ENCODE measurements at places on chromosomes 6 and 20.

- peak; percentile 59 for DNase-seq
Observed at GRCh38 chr6:125314009-125314581, 12.3 kb upstream of the HDDC2 start.

- no peak for DNase-seq
Observed at GRCh38 chr6:168283686-168284025, 35.9 kb downstream of the DACT2 start.

- DNase-seq = no peak
Observed at GRCh38 chr20:57187068-57187634, 79.3 kb downstream of the BMP7 start.

GRCh38 chr20:31841928-31842327, 3.5 kb downstream of the FOXS1 start:
- DNase-seq = no peak

GRCh38 chr6:5626727-5627426, 365.6 kb downstream of the FARS2 start:
- peak; percentile 67 for DNase-seq

GRCh38 chr20:35604449-35604747, 11.2 kb upstream of the SPAG4 start:
- DNase-seq = peak; percentile 44

GRCh38 chr6:45900808-45901752, 114.6 kb downstream of the CLIC5 start:
- DNase-seq = no peak

- DNase-seq = no peak
Observed at GRCh38 chr20:11754451-11754850, 163.2 kb upstream of the BTBD3 start.

- DNase-seq = peak; percentile 6
Observed at GRCh38 chr6:143872201-143872600, 7.9 kb downstream of the ZC2HC1B start.

DNA sequence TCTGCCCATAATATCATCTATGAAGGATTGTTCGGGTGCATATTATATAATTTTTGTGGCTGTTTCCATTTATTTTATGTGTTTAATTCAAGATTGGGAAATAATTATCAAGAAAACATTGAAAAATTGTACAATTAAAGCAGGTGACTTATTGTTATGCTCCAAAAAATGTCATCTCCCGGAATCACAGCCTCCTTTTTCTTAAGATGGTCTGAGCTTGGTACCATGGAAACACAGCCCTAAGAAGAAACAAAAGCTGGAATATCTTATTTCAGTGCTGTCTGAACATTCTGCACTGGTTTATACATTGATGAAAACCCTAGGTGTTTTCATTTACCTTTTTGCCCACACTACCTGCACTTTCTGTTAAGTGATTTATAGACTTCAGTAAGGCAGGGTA, 367.2 kb downstream of the ARHGAP18 start:
- no peak for DNase-seq

DNA sequence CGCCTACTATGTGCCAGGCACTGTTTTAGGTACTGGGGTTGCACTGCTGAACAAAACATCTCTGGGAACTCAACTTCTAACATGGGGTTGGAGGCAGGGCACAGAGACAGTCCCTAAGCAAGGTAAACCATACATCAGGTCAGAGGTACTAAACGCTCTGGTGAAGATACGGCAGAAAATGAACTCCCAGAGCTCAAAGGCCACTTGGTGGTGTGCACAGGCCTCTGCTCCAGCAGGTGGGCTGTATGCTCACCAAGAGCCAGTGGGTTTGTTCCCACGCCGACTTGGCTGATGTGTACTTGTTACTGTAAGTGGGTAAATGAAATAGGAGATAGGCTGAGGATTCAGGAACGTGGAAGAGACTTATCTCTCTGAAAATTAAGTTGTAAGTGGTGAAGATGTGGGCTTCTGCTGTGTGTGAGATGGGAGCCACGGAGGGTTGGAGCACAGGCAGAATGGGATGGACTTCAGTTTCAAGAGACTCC, 133.4 kb downstream of the PREX1 start:
- DNase-seq = no peak

DNA sequence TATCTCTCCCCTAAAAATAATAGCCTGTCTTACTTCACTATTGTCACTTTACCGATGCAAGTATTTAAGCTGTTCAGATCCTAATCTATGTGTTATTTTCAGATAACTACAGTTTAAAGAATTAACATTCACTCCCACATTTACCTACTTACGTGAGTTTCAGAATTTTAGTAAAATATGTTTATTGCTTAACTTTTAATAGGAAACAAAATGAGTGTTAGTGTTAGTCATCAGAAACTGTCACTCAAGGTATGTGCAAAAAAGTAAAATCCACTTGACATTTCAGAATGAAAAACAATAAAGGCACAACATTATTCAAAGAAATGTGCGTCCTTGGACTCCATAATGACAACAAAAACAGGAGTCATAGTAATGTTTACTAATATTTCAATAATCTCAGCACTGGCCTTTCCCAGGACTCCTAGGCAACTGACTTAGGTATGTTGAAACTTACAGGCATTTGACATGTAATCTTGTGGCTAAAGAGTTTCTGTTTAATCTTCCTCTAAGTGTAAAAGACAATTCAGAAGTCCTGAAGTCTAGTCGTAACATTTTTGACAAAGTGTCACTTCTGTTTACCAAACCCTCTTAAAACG, 4.5 kb downstream of the ATXN1 start:
- DNase-seq = no peak

DNA sequence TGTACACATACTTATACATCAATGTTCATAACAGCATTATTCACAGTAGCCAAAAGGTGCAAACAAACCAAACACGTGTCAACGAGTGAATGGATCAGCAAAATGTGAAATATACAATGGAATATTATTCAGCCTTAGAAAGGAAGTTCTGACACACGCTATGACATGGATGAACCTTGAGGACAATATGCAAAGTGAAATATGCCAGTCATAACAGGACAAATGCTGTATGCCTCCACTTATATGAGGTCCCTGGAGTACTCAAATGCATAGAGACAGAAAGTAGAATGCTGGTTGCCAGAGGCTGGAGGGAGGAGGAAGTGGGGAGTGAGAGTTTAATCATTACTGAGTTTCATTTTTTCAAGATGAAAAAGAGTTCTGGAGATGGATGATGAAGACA, 37.8 kb upstream of the IGF2R start:
- peak; percentile 33 for DNase-seq

DNA sequence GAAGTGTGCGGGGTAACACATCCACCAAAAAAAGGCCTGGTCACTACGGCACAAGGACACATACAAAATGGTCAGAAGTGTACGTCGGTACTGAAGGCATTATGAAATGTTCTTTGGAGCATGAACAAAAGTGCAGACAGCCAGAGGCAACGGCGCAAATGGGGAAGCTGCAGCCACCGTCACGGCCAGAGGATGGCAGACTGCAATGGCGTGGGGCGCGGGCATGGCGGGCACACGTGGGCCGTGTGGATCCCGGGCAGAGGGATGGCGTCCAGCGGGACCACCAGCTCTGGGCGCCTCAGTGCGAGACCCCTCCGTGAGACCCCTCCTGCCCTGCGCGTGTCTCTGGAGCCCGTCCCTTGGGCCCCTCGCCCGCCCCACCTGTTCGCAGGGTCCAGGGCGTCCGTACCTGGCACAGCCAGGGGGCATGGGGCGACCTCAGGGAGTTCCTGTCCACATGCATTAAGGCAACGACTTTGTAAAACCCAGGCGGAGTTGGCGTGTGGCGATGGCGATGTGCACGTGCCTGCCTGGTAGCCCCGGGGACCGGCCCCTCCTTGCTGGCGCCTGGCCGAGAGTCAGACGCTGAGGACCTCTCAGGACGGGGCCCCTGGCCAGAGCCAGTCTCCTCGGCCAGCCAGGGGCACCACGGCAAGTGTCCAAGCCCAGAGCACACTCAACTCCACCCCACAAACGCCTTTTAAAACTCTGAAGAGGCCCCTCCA, 39.5 kb upstream of the CHRNA4 start:
- no peak for DNase-seq

DNA sequence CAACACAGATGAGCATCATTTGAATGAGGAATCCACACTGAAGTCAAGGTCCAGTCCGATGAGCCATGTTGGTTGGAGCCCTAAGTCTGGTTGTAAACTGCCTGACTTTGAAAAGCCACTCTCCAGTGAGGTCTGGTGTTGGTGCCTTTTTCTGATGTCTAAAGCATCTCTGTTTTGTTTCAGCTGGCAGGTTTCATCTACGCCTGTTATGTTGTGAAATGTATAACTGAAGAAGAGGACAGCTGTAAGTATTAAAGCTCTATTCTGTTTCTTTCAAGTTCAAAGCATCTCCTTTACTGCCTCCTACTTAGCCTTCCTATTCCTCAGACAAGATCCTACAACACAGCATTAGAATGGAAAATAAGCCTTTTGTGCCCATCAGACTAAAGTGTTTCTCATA, 171.1 kb upstream of the RNF217 start:
- no peak for DNase-seq

- DNase-seq = peak; percentile 32
Observed at GRCh38 chr6:41167173-41167963, 4.5 kb upstream of the TREM2 start.

All from activated CD8-positive, alpha-beta T cell treated with anti-CD3 and anti-CD28 coated beads for 36 hours (primary cell).